ENCODE measurements at places on chromosomes 5 and 9. TPM values are rescaled to one million over a fixed set of nuclear protein-coding genes. Genes with fewer than 3 reads are reported as not detected.

The TRPM3 gene
- total RNA-seq = not detected

The CARD9 gene
- total RNA-seq = under 0.01 TPM

The EDIL3 gene
- under 0.01 TPM for total RNA-seq

The IL31RA gene
- total RNA-seq = 0.24 TPM

The DDX4 gene
- not detected for total RNA-seq

The PARP8 gene
- 16.4 TPM for total RNA-seq

The CENPH gene
- 9.6 TPM for total RNA-seq

The ZNG1C gene
- total RNA-seq = 9.2 TPM

The CDH9 gene
- total RNA-seq = not detected

The FBN2 gene
- 21.2 TPM for total RNA-seq
